ENCODE measurements at places on chromosomes 12 and 14.
A peak's percentile ranks its signal among the peaks of the same experiment; 100 is the strongest.

DNA sequence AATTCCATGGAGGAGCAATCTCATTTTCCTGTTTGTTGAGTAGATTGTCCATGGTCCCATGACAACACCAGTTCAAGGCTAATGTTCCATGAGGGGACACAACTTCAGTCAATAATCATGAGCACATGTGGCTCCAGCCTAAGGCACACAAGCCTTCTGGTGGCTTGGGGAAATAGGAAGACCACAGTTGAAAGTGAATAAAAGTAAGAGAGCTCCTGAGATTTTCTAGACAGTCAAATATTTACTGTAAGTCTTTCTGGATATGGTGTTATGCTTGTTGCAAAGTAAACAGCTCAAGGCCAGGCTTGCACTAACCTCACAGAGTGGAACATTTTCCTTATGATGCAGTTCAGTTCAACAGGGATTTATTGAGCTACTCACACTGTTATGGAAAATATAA, 206.9 kb upstream of the SLC38A2 start:
- no peak for DNase-seq

- DNase-seq: peak; percentile 93
Measured at GRCh38 chr14:62117010-62117750, 355.0 kb downstream of the SNAPC1 start.

GRCh38 chr12:21815306-21816062, 41.0 kb upstream of the KCNJ8 start:
- DNase-seq: no peak

GRCh38 chr14:26255213-26255612, 342.6 kb downstream of the NOVA1 start:
- no peak for DNase-seq

DNA sequence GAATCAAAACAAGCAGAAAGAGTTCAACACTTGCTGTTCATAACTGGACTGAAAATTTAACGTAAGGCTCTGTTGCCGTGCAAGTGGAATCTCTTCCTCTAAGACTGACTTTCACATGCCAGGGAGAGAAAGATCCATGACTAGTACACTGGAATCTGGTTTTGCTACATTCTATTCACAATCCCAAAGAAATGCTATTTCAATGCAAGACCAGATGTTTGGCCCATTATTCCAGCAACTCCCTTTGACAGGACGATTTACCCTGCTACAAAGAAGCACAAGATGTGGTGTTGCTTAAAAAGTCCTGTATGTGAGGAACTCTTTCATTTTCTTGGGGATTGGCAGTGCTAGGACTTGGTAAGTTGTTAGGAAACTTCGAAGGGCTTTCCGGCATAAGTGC, 17.4 kb downstream of the RFC5 start:
- DNase-seq: no peak

DNA sequence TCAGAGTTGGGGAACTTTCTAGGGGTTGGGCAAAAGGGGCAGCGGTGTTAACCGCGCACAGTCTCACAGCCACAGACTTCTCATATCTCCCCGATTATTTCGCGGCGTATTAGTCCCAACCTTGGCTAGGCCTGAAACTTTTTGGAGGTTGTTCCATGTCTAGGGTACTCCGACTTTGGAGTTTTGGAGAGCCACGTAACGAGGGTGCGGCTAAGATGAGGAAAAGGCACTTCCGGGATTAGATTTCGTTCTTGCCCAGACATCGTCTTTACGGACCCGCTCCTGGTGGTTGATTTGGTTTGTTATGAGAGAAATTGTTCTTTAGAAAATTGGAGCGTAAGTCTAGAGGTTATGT, 513 bp downstream of the CCNK start:
- peak; percentile 20 for DNase-seq

DNA sequence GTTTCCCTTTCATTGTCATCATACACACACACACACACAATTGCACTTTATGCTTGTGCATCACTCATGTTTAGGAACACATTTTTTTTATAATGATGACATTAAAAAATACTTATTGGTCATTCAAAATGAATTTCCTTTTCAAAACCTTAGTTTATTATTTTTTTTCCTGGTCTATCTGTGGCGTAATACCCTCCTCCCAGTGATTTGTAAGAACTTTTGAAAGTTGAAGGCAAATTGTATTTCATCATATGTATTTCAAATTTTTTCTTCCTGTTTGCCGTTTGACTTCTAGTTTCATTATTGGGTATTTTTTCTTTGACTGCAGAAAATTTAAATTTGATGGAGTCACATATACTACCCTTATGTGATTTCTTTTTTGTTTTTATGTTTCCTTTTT, 2.5 kb upstream of the LRRK2 start:
- DNase-seq: no peak

- DNase-seq: no peak
Measured at GRCh38 chr12:19780460-19780859, 341.2 kb downstream of the AEBP2 start.

- DNase-seq: no peak
Measured at GRCh38 chr14:90695997-90696660, 120.1 kb downstream of the TTC7B start.

GRCh38 chr12:124496584-124496983, 70.8 kb downstream of the NCOR2 start:
- no peak for DNase-seq

- DNase-seq: no peak
Measured at GRCh38 chr14:104852280-104852663, 12.8 kb upstream of the CEP170B start.

GRCh38 chr14:99158646-99159165, 113.3 kb downstream of the BCL11B start:
- DNase-seq: no peak

GRCh38 chr12:6198556-6198955, 1.6 kb upstream of the CD9 start:
- DNase-seq: no peak

Measured in NCI-H1105 treated with DMSO at 0.1 percent for 48 hours (cell line).